Small intestine (tissue), 16 donors: ENCODE measurements at places on chromosomes 6 and 20. TPM values are rescaled to one million over a fixed set of nuclear protein-coding genes. Genes with fewer than 3 reads are reported as not detected.

The VIP gene
- polyA plus RNA-seq, result 125 TPM

The SNAI1 gene
- not detected for polyA plus RNA-seq

The AAR2 gene
- polyA plus RNA-seq, result 29.3 TPM

The EYA4 gene
- not detected for polyA plus RNA-seq

The TGM3 gene
- 0.35 TPM for polyA plus RNA-seq

The RFX6 gene
- polyA plus RNA-seq, result 0.73 TPM

The MAP7 gene
- polyA plus RNA-seq, result 24.4 TPM

The OR2B6 gene
- polyA plus RNA-seq, result not detected

The SLC17A3 gene
- 0.04 TPM for polyA plus RNA-seq

The MBOAT1 gene
- 2.5 TPM for polyA plus RNA-seq

The E2F1 gene
- polyA plus RNA-seq, result 10.9 TPM

The CLPSL2 gene
- not detected for polyA plus RNA-seq

The APCDD1L gene
- not detected for polyA plus RNA-seq

The IL17F gene
- not detected for polyA plus RNA-seq

The LZTS3 gene
- 17.3 TPM for polyA plus RNA-seq

The BANF2 gene
- polyA plus RNA-seq, result not detected

The SLC17A1 gene
- polyA plus RNA-seq, result not detected

The DEFB124 gene
- polyA plus RNA-seq, result 0.18 TPM

The GRM4 gene
- 0.09 TPM for polyA plus RNA-seq

The NRSN1 gene
- polyA plus RNA-seq, result 2.4 TPM

The STK38 gene
- polyA plus RNA-seq, result 34.0 TPM

The SNX21 gene
- polyA plus RNA-seq, result 14.6 TPM

The LCA5 gene
- 0.27 TPM for polyA plus RNA-seq

The CST4 gene
- polyA plus RNA-seq, result not detected

The TFAP2C gene
- polyA plus RNA-seq, result not detected

The SFT2D1 gene
- polyA plus RNA-seq, result 47.4 TPM

DNA sequence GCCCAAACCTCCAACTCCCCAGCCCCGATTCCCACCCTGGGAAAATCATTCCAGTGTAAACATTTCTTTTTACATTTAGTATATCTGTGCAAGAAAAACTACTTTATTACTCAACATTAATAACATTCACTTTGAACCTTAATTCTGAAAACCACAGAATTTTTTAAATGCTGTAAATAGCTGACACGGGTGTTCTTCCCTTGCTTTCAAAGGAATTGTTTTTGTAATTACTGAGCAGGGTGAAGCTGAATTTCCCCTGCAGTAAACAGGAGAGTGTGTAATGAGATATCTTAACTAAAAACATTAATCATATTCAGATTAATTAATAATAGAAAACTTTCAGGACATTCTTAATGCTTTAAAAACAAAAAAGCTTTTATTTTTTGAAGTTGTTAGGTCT is 99.3 kb upstream of the CITED2 start:
- no peak for DNase-seq

DNA sequence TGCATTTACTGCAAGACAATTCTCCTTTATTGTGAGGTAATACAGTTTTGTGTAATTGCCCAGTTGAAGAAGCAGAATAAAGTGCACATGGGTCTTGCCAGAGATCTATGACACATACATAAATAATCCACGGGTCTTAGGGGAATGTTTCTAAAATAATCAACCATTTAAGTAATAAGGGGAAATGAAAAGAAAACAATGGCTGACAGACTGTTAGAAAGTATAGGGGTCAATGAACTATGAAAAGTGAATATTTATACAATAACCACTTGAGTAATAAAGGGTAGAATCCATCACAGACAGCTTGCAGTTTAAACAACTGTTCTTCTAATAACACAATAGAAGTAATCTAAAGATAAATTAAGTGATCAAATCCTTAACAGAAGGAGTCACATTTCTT is 477.2 kb downstream of the EYS start:
- DNase-seq, result peak; percentile 1

GRCh38 chr6:22026164-22026678 is 270.6 kb downstream of the PRL start:
- DNase-seq, result no peak

GRCh38 chr6:63527658-63528514 is 44.4 kb upstream of the LOC128125822 start:
- DNase-seq, result peak; percentile 71

GRCh38 chr20:23782366-23782983 is 31.7 kb upstream of the CST1 start:
- DNase-seq, result peak; percentile 10

DNA sequence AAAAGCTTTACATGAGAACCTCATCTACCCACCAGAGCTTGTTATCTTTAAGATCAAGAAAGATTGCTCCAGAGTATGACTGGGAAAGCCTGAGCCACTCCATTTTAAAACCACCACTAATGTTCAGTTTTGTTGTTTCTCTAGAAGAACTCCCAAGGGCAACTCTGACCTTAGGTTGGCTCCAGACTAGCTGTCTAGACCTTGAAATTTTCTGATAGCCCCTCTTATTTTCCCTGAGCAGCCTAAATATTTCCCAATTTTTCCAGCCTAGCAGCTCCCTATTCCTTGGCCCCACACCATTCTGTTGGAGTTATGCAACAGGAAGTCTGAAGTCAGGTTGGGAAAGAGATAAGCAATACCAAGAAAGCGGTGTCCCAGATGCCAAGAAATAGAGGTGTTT is 84.6 kb upstream of the TCF21 start:
- no peak for DNase-seq

GRCh38 chr6:155408981-155409380 is 46.7 kb downstream of the NOX3 start:
- DNase-seq, result no peak

- no peak for DNase-seq
Measured at GRCh38 chr20:57315083-57315975, 14.3 kb upstream of the SPO11 start.

GRCh38 chr6:3392930-3393835 is 63.7 kb downstream of the SLC22A23 start:
- DNase-seq, result peak; percentile 88

GRCh38 chr20:45008521-45009049 is 42.3 kb downstream of the STK4 start:
- no peak for DNase-seq

DNA sequence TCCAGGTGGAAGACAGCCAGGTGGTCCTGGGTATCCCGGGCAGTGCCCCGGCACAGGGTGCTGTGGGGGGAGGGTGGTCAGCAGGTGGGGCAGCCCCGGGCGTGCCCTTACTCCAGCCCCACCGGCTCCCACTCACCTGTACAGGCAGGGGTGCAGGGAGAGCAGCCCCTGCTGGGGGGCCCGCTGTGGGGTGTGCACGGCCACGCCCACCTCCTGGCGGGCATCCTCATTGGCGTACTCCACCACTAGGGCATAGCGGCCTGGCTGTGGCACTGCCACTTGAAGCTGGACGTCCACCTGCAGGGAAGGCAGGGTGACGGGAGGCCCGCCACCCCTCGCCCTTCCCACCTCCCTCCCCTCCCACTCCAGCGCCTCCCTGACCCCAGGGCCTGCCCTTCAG is 29.6 kb downstream of the ADRM1 start:
- DNase-seq, result no peak

- no peak for DNase-seq
Measured at GRCh38 chr20:32252189-32252588, 25.3 kb upstream of the KIF3B start.

DNA sequence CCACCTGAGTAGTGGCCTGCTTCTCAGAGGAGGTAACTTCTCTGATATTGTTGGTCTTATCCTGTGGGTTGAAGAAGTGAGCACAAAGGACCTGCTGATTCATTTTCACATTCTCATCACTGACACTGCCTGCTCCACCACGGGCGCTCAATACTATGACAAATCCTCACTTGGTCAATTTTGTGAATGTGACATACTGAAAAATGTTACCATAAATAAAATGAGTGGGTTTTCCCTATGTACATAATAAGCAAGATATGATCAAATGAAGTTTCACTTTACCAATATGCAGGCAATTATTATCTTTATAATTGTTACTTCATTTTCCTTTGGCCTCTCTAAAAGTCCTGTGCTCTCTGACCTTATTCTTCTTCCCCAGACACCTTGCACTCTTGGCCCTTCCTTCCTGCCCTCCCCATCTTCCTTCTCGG is 71.5 kb upstream of the RIPOR2 start:
- no peak for DNase-seq

GRCh38 chr20:35300469-35301262 is 8.4 kb upstream of the FAM83C start:
- DNase-seq, result peak; percentile 42

- DNase-seq, result no peak
Measured at GRCh38 chr6:136963259-136963658, 41.2 kb downstream of the SLC35D3 start.

DNA sequence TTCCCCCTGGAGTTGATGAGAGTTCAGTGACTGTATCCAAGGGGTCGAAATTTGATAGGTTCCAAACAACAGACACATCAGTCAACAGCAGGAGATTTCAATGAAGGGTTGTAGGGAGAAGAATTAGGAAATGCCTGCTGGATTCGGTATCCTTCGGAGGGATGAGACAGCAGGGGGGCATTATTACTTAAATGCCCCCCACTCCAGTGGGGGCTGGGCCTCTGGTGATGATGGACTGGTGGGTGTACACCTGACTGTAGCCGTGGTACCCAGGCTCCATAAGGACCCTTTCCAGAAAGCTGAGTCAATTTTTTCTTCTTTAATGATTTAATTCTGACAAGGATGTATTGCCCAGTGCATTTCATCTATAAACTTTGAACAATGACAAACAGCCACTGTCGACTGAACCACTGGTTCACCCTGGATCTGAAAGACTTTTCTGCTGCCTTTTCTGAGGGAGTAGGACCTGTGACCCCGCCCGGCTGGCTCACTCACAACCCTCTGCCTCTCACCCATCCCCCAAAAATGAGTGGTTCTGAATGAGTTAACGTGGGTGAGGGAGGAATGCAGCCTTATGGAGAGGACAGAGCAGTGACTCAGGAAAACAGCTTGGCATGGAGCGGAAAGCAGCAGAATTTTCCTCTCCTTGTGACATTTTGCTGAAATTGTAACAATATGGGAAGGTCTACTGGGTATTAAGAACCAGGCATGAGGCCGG is 41.0 kb downstream of the ZMYND8 start:
- no peak for DNase-seq

- DNase-seq, result no peak
Measured at GRCh38 chr20:56511926-56512325, 12.6 kb upstream of the FAM209A start.

DNA sequence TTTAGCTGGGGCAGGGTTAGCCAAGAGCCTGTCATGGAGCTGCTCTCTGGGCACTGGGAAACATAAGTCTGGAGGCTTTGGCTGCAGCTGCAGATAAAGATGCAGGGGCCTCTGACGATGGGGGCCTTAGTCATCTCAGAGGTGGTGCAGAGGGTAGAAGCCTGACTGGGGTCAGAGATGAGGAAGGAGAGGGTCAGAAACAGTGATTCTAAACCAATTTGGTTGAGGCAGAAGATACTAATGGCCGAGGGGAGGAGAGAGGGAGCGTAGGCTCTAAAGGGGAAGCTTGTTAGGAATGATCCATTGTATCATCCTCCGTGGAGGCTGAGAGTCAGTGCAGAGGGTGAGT is 33.8 kb downstream of the PLEKHG1 start:
- no peak for DNase-seq

DNA sequence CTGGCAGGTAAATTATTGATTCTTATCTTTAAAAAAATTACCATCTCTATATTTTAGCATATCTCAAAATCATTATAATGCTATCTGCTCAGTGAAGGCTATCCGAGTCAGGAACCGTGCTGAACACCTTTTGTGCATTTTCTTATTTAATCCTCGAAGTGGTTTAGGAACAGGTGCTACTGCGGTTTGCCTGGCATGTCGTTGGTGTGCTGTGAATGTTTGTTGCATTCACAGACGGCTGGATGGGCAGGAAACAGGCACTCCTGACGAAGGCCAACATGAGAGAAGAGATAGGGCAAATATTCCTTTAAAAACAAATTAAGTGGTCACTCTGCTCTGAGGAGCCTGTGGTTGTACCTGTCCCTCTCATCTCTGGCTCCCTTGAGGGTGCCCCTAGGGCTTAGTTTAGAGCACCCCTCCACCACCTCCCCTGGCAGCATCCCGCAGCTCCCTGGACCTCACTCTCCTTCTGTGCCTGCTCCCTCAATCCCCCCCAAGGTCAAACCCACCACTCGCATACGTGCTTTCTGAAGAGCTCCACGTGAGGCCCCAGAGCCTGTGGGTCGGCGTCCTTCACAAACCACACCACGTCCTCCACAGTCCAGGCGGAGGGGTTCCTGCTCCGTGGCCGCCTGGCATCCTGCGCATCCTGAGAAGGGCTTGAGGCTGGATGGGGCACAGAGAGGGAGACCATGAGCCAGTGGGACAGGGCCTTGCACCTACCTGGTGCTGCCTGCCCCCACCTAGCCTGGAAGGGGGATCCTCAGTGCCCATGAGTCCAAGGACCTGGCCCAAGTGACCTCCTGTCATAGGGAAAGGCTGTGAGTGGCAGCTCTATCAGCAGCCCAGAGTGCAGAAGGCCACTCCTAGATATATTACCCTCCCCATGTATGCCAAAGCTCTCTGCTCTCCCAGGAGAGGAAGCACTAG is 116.5 kb downstream of the SCML4 start:
- DNase-seq, result no peak

GRCh38 chr6:138234363-138234762 is 16.1 kb upstream of the PBOV1 start:
- no peak for DNase-seq

- peak; percentile 83 for DNase-seq
Measured at GRCh38 chr20:49668181-49668877, 45.3 kb downstream of the B4GALT5 start.

DNA sequence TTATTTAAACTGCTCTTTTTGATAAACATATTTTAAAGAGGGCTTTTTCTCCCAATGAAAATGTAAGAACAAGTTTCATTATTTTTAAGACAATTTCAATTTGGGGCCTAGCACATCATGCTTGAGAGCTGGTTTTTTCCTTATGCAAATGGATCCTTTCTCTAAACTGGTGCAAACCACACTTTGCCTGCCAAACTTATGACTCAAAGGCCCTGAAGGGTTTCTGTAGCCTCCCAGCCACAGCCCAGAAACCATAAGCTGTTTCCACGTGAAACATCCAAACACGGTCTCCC is 451 bp upstream of the HSF2 start:
- no peak for DNase-seq

GRCh38 chr6:159358562-159358961 is 189.4 kb downstream of the FNDC1 start:
- DNase-seq, result no peak

GRCh38 chr6:39558079-39558478 is 167.1 kb downstream of the KIF6 start:
- no peak for DNase-seq

GRCh38 chr6:14925699-14926026 is 320.2 kb upstream of the JARID2 start:
- DNase-seq, result peak; percentile 32

- DNase-seq, result no peak
Measured at GRCh38 chr20:63004607-63005364, 2.0 kb downstream of the BHLHE23 start.
